ENCODE measurements at places on chromosomes 3 and 15.

GRCh38 chr3:115996420-115997108, 373.3 kb downstream of the GAP43 start:
- DNase-seq, result no peak

DNA sequence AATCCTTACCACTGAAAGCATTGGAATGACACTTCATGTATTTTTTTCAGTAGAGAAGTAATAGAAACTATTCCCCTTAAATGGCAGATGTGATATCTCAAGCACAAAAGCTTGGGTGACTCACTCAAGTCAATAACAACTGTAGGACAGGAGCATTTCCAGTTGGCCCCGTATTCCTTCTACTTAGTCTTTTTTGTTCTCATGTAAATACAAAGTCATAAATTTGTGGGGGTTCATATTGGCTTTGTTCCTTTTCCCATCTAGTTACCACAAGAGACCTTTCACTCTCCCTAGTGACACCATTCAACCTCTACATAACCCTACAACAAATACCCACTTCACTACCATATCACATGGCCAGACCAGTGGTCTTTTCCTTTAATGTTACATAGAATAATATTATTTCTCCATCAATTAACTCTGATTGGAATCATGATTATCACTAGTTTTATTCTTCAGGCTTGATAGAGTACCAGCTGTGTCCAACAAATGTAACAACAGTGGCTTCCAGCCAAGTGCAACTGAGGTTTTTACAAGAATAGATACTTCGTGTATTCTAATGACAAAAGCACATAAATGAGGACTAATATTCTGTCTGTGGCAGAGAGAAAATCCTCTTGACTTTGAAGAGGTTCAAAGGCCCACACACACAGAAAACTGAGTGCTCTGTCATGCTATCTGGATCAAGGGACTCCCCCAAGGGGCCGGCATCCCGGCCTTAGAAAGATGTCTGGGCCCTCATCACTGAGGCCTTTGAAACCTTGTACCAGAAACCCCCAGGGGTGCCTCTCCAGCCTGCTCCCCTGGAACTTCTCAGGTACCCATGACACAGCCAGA, 94.0 kb upstream of the THBS1 start:
- DNase-seq, result no peak

- DNase-seq, result no peak
Measured at GRCh38 chr3:157956176-157956575, 150.0 kb downstream of the SHOX2 start.

- DNase-seq, result no peak
Measured at GRCh38 chr15:45863881-45864580, 229.2 kb downstream of the SQOR start.

DNA sequence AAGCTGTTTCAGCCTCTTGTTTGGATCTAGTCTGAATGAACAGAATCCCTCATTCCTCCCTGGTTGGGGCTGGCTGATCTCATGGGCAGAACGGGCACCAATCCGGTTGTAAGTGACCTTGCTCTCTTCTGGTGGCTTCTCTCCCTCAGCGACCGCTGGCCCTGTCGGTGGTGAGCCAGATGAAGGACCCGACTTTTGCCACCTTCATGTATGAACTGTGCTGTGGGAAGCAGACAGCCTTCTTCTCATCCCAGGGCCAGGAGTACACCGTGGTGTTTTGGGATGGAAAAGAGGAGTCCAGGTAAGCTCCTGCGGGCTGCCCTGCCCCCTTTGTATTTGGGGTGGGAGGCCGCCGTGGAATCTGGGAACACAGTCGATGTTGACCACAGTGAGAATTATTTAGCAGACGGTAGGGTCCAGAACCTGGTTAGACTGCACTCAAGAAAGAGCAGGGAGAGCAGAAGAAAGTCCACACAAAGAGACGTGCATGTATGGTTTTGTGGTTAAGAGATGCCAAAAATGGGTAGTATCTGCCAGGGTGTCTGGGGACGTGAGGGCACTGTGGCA, 138.8 kb downstream of the LRRK1 start:
- DNase-seq, result peak; percentile 6

GRCh38 chr3:62375655-62376453, 2.5 kb upstream of the FEZF2 start:
- DNase-seq, result no peak
